ENCODE measurements at places on chromosomes 1 and 21. TPM values are rescaled to one million over a fixed set of nuclear protein-coding genes. Genes with fewer than 3 reads are reported as not detected.

MEGF6 gene
- total RNA-seq = 21.3 TPM

LCE6A gene
- not detected for total RNA-seq

ERVH48-1 gene
- total RNA-seq = 238 TPM

PPIH gene
- total RNA-seq = 87.5 TPM

MXRA8 gene
- 8.1 TPM for total RNA-seq

TXNIP gene
- 23.2 TPM for total RNA-seq

LENEP gene
- 2.8 TPM for total RNA-seq

PFKFB2 gene
- 14.6 TPM for total RNA-seq
